ENCODE measurements at places on chromosomes 11 and 22.
A peak's percentile ranks its signal among the peaks of the same experiment; 100 is the strongest.

GRCh38 chr11:23112987-23113886, 253.0 kb upstream of the CCDC179 start:
- no peak for DNase-seq

GRCh38 chr22:38422611-38423511, 32.1 kb downstream of the KCNJ4 start:
- peak; percentile 82 for DNase-seq

DNA sequence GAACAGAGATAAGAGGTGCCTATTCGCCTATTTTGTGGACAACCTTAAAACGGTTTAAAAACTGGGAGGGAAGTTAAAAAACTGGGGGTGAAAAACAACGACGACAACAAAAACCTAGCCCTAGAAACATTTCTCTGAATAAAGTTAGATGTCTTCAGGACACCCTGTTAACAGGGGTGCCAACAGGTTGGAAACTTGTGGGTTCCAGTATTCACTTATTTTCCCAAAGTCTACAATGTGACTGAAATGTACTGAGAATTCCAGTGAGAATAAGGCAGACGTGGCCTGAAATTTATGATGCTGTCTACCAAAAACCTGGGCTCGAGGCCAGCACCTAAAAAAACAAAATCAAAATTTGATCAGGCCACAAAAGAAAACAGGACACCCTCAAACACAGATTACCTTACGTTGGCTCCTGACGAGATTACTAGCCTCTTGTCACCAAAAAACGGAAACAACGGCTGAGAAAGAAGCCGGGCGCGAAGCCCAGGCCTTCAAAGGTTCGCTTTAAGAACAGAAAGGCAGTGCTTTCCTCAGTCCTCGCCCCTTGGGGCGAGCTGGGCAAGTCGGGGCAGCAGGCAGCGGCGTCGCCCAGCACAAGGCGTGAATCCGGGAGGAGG, 906 bp downstream of the CCDC90B start:
- no peak for DNase-seq

DNA sequence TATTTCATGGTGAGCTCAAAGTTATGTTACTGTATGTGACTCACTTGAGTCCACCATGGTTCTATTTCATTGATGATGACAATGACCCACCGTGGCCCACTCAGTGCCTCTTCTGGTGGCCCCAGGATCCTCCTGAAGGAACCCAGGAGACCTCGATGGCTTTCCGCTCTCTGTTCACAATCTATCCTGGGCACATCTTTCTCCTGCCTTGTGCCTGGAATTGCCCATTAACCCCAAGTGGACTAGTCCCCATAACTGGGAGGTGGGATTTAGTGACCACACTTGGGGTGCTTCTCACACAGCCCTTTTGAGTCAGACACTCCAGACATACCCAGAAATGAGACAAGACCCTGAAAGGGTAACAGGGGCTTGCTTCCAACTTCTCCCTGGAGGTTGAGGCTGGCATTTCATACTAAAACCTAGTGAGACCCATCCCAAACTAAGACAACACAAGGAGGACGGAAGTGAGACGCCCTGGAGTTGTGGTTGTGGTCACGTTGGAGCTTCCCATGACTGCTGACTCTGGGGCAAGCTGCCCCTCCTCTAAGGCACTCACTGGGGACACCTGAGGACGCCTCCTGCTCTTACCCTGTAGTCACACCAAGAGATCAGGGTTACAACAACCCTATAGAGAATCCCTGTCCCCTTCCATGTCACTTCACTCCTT, 22.1 kb downstream of the IGLL5 start:
- no peak for DNase-seq

- DNase-seq = no peak
Measured at GRCh38 chr11:105034813-105035620, at the start of gene CASP1. Gene CASP1 (minus strand): TSS chr11:105035144. CDS start chr11:105035113, 31 bp downstream.

- DNase-seq = no peak
Measured at GRCh38 chr11:26201411-26201810, 130.5 kb upstream of the ANO3 start.

DNA sequence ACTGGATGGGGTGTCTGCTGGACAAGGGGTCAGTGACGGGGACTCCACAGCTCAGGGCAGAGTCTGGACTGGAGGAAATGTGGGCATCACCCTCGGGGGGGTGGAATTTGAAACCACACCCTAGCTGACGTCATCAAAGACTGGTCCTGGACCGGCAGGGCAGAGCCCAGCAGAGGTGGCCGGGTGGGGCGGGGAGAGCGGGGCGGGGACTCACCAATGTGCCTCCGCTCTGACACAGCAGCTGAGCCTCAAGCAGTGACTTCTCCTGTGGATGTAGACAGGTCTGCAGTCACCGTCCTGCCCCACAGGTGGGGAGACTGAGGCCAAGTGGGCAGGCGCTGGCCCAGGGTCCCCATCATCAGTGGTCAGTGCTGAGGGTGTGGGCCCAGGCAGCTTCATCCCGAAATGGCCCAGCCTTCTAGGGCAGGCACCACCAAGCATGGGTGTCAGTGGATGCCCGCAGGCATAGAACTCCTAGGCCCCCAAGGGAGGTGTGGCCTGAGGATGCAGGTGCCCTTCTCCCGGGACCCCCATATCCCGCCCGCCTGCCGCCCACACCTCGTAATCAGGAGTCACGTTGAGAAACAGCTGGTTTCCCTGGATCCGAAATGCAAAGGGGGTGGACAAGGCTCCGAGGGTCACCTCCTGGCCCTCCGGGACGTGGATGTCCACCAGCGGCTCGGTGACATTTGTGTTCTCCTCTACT, 603 bp downstream of the CDHR5 start:
- no peak for DNase-seq

DNA sequence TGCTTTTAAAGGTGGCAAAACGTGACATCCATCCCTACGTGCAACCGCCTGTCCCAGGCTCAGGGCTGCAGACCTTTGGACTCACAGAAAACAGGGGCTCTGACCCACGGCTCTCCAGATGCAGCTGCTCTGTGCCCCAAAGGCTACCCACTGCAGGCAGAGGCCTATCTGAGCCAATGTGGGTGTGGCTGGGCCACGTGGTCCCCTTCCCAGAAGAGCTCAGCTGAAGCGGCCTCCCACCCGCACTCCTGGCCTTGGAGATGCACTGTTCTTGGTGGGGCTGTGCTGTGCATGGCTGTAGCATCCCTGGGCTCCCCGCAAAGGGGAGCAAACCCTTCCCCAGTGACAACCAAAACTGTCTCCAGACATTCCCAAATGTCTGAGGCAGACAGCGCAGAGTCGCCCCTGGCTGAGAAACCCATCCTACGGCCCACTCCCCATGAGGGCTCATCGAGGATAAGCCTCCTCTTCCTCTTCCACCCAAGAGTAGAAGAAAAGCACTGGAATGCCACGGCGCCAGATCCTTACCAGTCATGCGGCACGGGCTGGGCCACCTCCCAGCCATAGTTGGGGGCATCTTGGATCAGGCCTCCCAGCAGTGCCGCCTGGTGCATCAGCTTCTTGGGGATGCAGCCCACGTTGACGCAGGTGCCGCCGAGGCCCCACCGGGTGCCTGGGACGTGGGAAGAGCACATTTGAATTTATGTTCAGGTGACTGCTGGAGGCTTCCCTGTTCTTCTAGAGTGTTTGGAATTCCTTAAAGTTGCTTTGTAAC, 23.1 kb upstream of the COMT start:
- DNase-seq = no peak

- DNase-seq = no peak
Measured at GRCh38 chr11:67392183-67392715, 463 bp downstream of the RAD9A start.

DNA sequence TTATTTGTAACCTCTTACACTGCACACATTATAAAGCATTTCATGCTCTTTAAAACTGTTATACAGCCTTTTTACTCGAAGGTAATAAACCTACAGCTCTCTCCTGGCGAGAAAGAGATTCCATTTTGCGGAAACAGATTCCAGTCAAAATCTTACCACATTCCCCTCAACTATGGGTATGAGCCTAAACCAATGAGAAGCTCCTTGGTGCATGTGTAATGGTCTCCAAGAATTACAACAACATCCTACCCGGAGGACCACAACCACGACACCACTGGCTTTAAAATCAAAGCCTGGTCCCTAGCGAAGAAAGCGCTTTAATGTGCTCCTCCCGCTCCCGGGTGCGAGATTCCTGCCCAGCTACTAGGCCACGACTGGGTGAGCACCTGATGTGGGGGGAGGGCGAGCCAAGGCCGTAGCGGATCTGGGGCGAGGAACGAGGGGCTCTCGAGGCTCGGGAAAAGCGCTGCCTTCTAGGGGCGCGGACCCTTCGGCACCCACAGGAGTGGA, 821 bp downstream of the CELF1 start:
- peak; percentile 21 for DNase-seq

DNA sequence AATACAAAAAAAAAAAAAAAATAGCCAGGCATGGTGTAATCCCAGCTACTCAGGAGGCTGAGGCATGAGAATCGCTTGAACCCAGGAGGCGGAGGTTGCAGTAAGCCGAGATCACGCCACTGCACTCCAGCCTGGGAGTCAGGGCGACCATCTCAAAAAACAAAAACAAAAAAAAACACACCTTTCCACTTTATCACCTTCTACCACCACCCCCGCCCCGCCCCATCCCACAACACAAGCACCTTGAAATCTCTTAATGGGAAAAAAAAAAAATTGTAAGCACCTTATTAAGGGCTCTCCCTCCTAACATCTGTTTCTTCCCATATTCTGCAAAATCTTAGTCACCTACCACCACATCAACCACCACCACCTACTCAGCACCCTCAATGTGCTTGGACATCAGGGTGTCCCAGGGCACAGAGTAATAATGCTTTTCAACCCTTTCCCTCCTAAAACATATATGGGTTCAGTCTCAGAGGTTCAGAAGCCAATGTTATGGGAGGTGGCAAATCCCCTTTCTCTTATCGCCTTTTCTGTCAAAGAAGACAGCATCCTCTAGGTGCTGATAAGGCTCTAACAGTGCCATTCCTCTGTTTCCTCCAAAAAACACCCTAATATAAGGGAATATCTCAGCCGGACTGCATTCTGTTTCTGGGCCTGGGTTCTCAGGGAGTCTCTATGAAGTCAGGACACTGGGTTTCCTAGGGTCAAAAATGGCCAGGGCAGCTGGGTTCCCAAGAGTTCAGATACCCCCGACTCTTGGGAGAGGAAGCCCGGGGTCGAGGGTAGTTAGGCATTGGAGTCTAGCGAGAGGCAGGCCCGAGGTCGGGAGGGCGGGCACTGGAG, 718 bp downstream of the INTS5 start:
- DNase-seq = no peak

DNA sequence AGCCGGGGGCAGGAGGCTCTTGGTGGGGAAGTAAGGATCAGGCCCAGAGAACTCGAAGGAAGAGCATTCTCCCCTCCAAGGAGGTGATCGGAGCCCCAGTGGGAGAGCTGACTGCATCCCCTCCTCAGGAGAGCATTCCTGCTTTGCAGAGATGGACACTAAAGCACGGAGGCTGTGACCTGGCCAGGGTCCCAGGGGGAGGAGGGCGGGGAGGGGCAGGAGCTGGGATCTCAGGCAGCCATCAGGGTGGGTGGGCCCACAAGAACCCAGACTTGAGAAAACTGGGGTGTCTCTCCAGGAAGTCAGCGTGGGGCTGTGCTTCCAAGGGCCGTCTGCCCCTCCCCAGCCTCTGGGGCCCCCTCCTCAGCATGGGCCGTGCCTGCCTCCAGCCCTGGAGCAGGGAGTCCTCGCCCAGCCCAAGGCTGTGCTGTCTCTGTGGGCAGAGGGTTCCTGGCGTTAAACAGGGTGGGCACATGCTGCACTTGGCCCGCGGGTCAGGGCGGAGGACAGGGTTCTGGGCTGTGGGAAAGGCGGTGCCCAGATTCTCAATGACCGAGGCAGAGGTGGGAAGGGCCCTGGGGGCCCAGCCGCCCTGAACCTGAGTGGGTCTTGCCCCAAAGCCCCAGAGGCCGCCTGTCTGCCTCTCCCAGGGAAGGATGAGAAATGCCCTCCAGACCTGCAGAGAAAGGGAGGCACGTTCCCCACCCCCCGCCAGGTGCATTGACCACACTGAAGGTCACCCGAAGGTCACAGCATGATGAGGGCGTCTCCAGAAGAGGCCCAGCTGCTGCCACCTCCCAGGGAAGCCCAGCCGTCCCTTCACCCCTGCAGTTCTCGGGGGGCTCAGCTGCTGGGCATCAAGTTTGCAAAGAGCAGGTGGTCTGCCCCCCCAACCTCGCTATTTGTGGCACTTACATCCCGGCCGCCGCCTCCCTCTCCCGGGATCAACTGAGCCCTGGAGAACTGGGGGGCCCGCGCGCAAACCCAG, 643 bp downstream of the CEND1 start:
- no peak for DNase-seq
